Left renal pelvis (tissue), 4 donors: ENCODE measurements at places on chromosomes 13 and 19. TPM values are rescaled to one million over a fixed set of nuclear protein-coding genes. Genes with fewer than 3 reads are reported as not detected.

MED16 gene
- polyA plus RNA-seq: 51.2 TPM

DNA sequence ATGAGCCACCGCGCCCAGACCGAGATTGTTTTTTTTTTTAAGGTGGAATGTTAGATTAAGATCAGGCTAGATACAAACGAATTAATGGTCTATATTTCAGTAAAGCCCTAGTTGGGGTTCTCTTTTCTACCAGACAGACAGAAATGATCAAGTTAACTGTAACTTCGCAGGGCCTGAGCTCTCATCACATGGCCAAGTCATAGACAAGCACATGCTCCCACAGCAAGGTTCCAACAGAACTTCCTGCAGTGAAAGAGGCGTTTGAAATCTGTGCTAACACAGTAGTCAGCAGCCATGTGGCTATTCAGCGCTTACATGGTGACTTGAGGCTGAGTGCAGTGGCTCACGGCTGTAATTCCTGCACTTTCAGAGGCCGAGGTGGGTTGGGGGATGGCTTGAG, 34.7 kb upstream of the SEMA6B start:
- DNase-seq: no peak

GRCh38 chr13:24203273-24203672, 42.8 kb downstream of the SPATA13 start:
- DNase-seq: no peak

GRCh38 chr19:13212759-13213330, 62.6 kb downstream of the IER2 start:
- no peak for DNase-seq

DNA sequence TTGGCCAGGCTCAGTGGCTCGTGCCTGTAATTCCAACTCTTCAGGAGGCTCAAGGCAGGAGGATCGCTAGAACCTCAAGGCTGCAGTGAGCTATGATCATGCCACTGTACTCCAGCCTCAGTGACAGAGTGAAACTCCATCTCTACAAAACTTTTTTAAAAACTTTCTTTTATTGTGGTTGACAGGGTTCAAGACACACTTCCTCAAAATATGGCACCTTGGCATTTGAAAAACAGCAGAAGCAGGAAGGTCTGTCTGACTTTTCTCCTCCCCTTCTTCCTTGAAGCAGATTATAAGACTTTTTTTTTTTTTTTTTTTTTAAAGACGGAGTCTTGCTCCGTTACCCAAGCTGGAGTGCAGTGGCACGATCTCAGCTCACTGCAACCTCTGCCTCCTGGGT, 100.3 kb downstream of the TM9SF2 start:
- DNase-seq: no peak
